Effector memory CD4-positive, alpha-beta T cell (primary cell): ENCODE measurements at places on chromosomes 7 and 10.

GRCh38 chr7:51367614-51367968 lies 51.0 kb upstream of the COBL start:
- no peak for DNase-seq

DNA sequence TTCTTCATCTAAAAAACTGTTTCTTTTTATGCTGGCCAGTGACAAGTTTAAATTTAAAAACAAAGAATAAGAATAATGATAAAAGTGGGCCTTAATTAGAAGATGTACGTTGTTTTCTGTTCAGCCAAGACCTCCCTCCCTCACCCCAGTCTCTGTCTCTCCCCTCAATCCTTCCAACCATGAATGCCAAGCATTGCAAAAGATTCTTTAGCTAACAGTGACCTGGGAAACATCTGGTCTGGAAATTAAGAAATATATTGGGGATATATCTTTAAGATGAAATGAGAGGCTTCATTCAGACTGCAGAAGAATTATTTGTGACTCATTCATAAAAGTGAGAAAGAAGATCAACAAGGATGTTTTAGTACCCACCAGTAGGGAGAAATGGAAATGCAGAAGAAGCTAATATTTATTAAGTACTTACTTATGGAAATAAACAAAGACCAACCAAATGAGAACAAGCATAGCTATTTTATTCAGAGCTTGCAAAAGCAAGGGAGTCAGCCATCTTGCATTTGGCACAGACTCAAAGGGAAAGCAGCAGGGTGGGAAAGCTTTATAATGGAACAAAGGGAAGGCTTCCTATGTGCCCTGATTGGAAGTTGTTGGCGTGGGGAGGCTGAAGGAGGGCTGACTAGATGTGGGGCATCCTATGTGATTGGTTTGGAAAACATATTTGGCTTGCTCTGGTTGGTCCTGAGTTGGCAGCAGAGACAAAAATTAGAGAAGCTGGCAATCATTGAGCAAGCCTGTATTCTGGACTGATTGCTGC lies 595.4 kb upstream of the GHITM start:
- DNase-seq, result no peak

GRCh38 chr10:23439452-23439960 lies 631 bp downstream of the OTUD1 start:
- no peak for DNase-seq

GRCh38 chr7:2764621-2765020 lies 76.6 kb downstream of the AMZ1 start:
- no peak for DNase-seq

DNA sequence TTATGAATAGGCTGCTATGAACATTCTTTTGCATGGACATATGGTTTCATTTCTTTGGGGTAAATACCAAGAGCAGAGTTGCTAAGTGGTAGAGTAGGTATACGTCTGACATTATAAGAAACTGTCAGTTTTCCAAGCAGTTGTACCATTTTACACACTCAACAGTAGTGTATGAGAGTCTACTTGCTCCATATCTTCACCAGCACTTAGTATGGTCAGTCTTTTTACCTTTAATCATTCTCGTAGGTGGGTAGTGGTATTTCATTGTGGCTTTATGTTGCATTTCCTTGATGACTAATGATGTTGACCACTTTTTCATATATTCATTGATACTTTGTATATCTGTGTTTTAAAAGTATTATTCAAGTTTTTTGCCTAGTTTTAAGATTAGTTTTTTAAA lies 45.1 kb downstream of the POU6F2 start:
- DNase-seq, result no peak

DNA sequence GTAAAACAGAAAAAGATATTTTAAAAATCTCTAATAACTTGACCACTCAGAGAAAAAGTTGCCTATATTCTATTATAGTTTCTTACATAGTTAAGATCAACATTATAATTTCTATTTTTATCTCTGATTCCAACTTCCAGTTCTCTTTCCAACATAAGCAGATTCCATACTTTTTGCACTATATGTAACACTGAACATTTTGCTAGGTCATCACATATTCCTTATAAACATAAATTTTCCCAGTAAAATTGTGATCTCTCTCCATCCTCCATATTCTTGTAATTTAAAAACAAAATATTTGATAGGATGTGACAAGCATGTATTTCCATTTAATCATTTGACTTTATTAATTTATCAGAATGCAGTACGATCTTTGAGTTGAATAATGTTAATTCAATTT lies 170.4 kb upstream of the THSD7A start:
- DNase-seq, result no peak

DNA sequence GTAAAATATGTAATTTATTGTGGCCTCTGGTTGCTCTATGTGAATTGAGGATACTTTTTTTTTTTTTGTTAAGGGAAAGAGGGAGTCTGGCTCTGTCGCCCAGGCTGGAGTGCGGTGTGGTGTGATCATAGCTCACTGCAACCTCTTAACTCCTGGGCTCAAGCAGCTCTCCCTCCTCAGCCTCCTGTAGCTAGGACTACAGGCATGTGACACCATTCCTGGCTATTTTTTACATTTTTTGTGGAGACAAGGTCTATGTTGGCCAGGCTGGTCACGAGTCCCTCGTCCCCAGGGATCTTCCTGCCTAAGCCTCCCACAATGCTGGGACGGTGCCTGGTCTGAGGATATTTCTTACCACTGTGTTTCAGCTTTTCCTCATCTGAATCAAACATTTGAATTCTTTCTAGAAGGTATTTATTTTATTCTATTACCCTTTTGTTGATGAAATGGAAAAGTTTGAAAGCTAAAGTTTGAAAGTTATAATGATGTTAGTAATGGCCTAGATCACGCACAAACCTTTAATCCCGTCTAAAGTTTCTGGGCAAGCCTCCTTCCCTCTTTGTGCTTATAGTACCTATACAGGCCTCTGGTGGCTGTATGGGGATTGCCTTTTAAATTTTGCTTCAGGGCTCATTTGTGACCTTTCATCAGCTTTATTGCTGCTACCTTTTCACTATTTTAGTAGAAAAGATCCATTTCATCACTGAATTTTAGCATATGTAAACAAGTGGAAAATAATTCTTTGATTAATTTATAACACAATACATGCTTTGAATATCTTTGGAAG lies 2.0 kb downstream of the IFRD1 start:
- no peak for DNase-seq

GRCh38 chr7:26447116-26447515 lies 155.5 kb downstream of the SNX10 start:
- no peak for DNase-seq

GRCh38 chr10:31819391-31819820 lies 109.2 kb downstream of the ARHGAP12 start:
- no peak for DNase-seq

DNA sequence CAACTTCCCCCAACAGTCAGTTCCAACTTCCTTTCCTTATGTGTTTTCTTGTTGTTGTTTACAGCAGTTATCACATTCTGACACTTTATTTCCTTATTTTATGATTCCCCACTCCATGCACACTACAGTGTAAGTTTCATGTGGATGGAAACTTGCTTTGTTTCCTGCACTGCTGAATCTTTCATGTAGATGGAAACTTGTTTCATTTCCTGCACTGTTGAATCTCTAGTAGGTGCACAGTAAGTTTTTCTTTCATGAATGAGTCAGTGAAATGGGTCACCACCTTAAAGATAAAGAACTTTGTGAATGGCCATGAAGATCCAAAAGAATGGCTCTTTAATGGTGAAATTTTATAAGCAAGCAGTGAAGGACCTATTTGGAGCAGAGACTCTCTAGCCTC lies 61.4 kb downstream of the SHOC2 start:
- DNase-seq, result no peak

- DNase-seq, result no peak
Measured at GRCh38 chr10:23994459-23995046, 214.4 kb upstream of the KIAA1217 start.

DNA sequence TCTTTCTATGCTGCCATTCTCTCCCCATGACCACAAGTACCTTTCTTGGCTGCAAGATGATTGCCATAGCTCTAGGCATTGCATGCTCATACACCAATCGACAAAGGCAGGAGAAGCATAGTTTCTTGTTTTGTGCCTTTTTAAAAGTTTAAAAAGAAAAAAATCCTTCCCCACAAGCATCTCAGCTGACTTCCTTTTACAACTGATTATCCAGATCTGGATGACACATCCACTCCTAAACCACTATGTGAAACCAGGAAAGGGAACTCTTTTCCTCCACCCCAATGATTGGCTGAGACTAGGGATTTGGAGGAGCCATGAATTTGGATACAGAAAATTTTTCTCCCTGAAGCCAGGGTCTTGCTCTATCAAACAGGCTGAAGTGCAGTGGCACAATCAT lies 14.5 kb upstream of the LRRC4 start:
- DNase-seq, result no peak

- no peak for DNase-seq
Measured at GRCh38 chr10:50593523-50594376, 30.0 kb downstream of the SGMS1 start.

DNA sequence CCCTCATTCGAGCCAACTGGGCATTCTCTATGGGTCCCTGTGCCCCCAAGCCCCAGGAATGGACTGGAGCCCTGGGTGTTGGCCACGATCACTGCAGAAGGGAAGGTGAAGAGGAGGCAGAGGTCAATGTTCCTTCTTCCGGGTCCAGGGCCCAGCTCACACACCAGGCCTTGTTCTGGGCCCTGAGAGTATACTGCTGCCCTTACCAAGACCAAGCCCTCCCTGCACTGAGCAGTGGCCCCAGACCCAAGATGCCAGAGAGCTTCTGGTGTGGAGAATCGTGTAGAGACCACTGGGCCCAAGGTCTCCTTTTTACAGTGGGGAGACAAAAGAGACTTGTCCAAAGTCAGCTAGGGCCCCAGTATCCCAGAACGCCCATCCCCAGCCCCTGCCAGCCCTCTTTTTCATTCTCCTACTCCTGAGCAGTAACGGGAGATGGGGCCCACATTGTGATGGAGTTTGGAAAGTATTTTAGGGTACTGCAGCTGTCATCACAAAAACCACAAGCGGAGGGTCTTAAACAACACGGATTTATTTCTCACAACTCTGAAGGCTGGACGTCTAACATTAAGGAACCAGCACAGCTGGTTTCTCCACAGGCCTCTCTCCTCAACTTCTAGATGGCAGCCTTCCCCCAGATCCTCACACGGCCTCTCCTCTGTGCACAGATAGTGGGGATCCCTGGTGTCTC lies 79.4 kb downstream of the PDGFA start:
- DNase-seq, result no peak

GRCh38 chr10:60257767-60258428 lies 131.8 kb downstream of the ANK3 start:
- DNase-seq, result no peak

- no peak for DNase-seq
Measured at GRCh38 chr7:44280636-44280992, 44.8 kb downstream of the CAMK2B start.

- DNase-seq, result no peak
Measured at GRCh38 chr7:138738114-138738513, 37.0 kb upstream of the SVOPL start.

DNA sequence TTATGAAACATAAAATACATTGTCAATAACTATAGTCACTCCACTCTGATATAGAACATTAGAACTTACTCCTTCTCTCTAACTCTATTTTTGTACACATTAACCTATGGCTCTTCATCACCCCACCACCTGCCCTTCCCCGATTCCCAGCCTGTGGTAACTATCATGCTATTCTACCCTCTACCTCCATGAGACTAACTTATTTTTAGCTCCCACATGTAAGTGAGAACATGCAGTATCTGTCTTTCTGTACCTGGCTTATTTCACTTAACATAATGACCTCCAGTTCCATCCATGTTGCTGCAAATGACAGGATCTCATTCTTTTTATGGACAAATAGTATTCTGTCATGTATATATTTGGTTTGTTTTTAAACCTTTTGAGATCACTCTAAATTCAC lies 8.8 kb upstream of the NOD1 start:
- DNase-seq, result no peak

DNA sequence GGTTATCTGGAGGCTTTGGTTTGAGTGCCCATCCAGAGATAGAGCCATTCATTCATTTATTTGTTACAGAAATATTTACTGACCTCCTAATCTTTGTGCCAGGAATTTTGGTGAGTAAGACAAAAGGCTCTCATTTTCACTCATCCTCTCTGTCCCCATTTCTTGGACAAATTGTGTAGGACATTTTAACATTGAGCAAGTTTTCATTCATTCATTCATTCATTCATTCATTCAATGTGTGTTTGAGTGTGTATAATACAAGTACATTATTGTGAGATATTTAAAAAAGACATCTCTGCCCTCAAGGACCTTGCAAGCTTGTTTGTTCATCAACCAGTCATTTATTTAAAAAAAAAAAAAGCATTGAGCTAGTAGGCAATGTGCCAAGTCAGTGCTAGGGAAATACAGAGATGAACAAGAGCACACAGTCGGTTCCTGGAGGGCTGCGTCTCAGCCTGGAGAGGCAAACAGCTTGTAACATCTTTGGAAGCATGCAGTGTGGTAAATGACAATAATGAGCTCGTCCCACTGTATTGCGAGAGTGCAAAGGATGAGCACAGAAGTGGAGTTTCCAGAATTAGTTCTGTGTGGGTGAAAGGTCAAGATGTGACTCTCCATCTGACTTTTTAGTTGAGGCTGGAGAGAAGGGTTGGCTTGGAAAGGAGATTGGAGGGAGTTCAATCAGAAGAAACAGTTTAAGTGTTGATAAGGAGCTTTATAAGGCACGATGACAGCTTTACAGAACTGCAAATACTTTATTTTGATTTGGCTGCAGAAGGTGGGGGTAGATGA lies 50.5 kb upstream of the HBP1 start:
- no peak for DNase-seq

DNA sequence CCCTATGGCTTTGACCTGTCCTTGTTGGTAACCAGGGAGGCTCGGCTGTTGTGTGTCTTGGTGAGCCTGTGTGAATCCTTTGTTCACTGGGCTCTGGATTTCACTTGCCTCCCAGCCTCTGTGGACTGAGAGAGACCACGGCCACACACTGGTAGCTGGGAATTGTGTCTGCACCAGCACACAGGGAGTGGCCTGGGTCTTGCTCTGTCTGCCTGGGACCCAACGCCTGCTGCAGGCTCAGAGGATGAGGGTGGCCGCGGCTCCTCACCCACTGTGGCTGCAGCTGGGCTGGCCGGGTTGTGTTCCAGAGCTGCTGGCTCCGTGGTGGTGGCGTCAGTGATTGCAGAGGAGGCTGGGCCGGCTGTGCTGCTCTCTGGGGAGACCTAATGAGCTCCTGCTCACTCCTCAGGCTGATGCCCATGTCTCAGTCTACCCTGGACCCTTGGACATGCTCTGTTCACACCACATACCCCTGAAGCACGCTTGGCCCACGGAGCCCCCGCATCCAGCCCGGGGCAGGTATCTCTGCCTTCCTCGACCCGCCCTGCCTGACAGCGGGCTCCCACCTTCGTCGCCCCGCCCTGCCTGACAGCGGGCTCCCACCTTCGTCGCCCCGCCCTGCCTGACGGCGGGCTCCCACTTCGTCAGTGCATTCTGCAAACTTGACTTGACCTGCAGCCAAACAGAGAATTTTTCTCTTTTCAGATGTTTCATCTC lies 328.5 kb downstream of the ADARB2 start:
- DNase-seq, result no peak

DNA sequence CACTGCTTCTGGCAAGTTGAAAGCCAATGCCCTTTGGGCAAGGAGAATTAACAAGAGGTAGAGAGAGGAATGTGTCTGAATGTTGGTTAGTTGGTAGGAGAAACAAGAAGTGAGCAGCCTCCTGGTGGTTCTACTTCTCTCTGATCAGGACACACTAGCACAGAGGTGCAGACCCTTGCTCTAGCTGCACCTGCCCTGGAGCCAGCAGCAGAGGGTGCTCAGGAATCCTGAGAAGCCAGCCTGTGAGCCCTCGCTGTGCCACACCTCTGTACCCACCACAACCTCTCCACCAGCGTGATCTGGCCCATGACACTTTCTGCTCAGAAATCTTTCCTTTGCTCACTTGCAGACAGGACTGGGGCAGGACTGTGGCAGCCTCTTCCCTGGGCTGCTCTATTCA lies 364.7 kb downstream of the RPS24 start:
- no peak for DNase-seq
